Ecto neural progenitor cell (in vitro differentiated cells): ENCODE measurements at places on chromosomes 2 and 18.

DNA sequence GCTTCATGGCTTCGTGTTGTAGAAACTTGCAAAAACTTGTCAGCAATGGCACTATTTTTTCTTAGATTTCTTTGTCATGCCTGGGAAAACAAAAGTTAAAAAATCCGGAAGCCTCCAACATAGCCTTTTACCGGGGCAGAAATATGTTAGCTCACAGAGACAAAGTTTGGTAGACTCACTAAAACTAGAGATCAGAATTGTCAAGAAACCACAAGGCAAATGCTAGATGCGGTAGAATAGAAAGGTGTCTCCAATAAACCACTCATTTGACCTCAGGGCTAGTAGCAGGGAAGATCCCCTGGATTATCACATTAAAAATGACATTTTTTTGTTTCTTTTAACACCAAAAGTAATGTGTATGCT is 405 bp downstream of the CASP10 start:
- no peak for DNase-seq

DNA sequence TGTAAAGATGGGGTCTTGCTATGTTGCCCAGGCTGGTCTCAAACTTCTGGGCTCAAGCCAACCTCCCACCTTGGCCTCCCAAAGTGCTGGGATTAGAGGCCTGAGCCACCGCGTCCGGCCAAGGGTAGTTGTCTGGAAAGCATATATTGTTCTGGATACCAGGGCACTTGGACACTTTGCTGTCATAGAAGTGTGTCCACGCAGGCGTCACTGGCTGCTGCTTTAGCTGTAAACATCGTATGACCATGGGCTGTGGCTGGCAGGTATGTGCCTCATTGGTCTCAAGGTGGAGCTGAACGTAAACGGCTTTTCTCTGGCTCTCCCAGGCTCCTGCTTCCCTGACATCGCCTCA is 3.2 kb upstream of the GPR35 start:
- no peak for DNase-seq

GRCh38 chr2:233059547-233059796 is 670 bp upstream of the INPP5D start:
- no peak for DNase-seq

GRCh38 chr2:220162320-220162719 is 534.9 kb downstream of the SLC4A3 start:
- no peak for DNase-seq

GRCh38 chr18:13003466-13003896 is 12.3 kb downstream of the CEP192 start:
- peak; percentile 53 for DNase-seq

GRCh38 chr2:238203973-238204683 is 633 bp upstream of the ILKAP start:
- DNase-seq: no peak

- DNase-seq: no peak
Measured at GRCh38 chr2:207616185-207616584, 9.0 kb downstream of the METTL21A start.

DNA sequence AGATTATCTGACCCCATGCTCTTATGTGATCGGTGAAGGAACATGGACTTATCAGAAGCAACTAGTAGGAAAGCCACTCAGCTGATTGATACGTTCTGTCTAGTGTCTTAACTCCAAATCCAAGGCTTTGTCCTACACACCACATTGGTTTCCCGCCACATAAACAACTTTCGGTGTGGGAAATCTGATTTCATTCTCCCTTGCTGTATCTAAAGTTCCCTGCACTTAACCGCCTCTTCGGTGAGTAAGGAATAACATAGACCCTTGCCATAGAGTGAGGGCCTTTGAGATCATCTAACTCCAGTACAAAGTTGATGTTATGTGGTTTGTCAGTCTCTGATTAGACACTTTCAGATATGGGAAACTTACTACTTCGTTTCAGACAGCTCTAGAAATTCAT is 538.2 kb upstream of the TNP1 start:
- DNase-seq: no peak

DNA sequence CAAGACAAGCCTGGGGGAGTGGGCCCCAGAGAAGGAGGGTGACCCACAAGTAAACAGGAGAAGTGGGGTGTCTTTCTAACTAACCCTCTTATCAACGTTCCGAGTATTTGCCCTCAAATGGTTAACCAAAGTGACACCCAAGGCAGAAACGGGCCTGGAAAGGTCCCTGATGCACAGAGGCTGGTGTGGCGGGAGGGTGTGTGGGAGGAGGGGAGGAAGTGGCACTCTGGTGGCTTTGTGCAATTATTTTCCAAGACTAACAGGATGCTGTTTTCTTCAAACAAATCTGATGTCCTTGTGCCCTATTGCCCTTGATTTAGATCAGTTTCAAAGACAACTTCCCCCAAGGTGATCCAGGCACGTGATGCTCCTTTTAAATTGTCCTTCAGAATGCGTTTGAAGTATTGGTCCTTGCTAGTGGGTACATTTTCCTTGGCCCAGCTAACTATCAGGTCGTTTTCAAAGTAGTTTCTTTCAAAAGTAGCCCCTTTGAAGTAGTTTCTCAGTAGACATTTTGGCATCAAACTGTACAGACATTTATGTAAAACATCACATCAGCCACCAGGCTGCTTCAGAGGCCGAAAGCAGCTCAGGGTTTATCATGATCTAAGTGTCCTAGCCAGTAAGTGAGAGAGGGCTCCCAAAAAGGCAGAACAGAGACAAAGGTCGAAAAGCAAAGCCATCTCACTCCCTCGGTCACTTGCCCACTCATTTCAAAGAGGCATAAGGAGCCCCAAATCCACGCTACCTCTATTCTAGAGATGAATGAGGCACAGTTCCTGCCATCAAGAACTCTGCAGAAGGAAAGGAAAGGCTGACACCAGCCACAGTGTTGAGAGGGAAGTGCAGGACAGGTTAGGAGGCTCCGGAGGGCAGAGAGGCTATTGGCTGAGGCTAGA is 371.1 kb upstream of the ID2 start:
- DNase-seq: no peak
